ENCODE measurements at places on chromosomes 1 and 21. TPM values are rescaled to one million over a fixed set of nuclear protein-coding genes. Genes with fewer than 3 reads are reported as not detected.

DNA sequence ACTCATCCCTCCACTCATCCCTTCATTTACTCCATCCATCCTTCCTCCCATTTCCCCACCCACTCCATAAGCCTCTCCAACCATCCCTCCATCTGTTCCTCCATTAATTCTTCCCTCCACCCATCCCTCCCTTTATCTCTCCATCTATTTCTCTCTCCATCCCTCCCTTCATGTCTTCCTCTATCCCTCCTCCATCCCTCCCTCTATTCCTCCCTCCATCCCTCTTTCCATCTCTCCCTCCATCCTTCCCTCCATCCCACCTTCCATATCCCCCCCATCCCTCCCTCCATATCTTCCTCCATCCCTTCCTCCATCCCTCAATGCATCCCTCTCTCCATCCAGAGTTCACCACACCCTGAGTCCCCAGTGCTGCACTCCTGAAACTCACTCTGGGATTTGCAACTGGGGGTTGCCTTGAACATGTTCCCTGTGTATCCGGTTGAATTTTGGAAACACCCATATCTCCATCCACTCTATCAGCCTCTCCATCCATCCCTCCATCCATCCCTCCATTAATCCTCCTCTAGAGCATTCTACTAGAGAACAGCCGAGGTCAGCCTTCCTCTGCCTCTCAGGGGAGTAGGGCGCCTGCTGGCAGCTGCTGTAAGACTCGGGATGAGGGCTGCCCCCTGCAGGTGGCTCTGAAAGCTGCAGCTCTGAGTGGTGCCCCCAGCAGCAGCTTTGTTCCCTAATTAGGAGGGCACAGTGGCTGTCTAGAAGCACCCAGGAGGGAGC, 39.4 kb downstream of the ABCG1 start:
- H3K27ac ChIP-seq: peak overlapping the region; percentile 54
- no peak overlapping the region for H3K4me3 ChIP-seq
- peaks cover 69% of the 10 kb centered on the region for H3K4me1 ChIP-seq
- H3K36me3 ChIP-seq: no peaks in the 10 kb centered on the region

- H3K27ac ChIP-seq: peak overlapping the region; percentile 74
- H3K27me3 ChIP-seq: no peaks in the 10 kb centered on the region
- H3K4me3 ChIP-seq: no peak overlapping the region
- peaks cover 28% of the 10 kb centered on the region for H3K4me1 ChIP-seq
- H3K36me3 ChIP-seq: no peaks in the 10 kb centered on the region
- DNase-seq: peak; percentile 24
Observed at GRCh38 chr1:185488808-185489207, 171.8 kb upstream of the IVNS1ABP start.

Gene CCSAP
- 2.5 TPM for total RNA-seq

GRCh38 chr1:180360333-180361075, 130.4 kb downstream of the LHX4 start:
- H3K4me3 ChIP-seq: no peak overlapping the region
- no peak for DNase-seq
- peaks cover 4% of the 10 kb centered on the region for H3K4me1 ChIP-seq
- no peak overlapping the region for H3K27ac ChIP-seq

Gene CRP
- total RNA-seq: not detected

GRCh38 chr1:171792656-171793369, 11.4 kb downstream of the METTL13 start:
- no peaks in the 10 kb centered on the region for H3K27me3 ChIP-seq
- H3K27ac ChIP-seq: no peak overlapping the region
- no peak for DNase-seq
- H3K4me1 ChIP-seq: peaks cover 8% of the 10 kb centered on the region
- H3K36me3 ChIP-seq: peaks cover 100% of the 10 kb centered on the region

GRCh38 chr21:15688016-15688415, 41.8 kb upstream of the USP25 start:
- H3K27me3 ChIP-seq: no peaks in the 10 kb centered on the region
- H3K27ac ChIP-seq: no peak overlapping the region
- DNase-seq: no peak
- H3K4me3 ChIP-seq: no peak overlapping the region
- no peaks in the 10 kb centered on the region for H3K36me3 ChIP-seq
- no peaks in the 10 kb centered on the region for H3K4me1 ChIP-seq

Gene GJC2
- total RNA-seq: 1.0 TPM

DNA sequence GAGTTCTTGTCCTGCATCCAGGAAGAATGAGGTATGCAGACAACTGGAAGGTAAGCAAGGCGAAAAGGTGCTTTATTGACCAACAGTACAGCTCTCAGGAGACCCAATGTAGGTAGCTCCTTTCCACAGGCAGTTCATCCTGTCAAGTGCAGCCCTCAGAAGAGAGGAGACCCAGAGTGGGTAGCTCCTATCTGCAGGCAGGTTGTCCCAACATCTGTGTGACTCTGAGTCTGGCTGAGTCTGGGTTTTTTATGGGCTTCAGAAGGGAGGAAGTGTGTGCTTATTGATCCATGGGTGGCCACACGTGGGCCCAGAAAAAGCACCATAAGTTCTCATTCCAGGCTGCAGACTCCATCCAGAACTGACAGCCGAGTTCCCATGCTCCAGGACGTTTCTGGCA, 34.0 kb downstream of the ZNF691 start:
- DNase-seq: no peak
- peaks cover 7% of the 10 kb centered on the region for H3K27me3 ChIP-seq
- no peak overlapping the region for H3K4me3 ChIP-seq
- H3K36me3 ChIP-seq: no peaks in the 10 kb centered on the region

Gene HES2
- not detected for total RNA-seq

- DNase-seq: no peak
- no peak overlapping the region for H3K4me3 ChIP-seq
- H3K27me3 ChIP-seq: no peaks in the 10 kb centered on the region
- peaks cover 40% of the 10 kb centered on the region for H3K4me1 ChIP-seq
- peaks cover 45% of the 10 kb centered on the region for H3K36me3 ChIP-seq
- H3K27ac ChIP-seq: no peak overlapping the region
Observed at GRCh38 chr1:155326020-155326526, 5.4 kb downstream of the RUSC1 start.

GRCh38 chr1:49323925-49324540, 547.3 kb upstream of the BEND5 start:
- no peaks in the 10 kb centered on the region for H3K36me3 ChIP-seq
- no peak overlapping the region for H3K27ac ChIP-seq
- no peak overlapping the region for H3K4me3 ChIP-seq
- no peaks in the 10 kb centered on the region for H3K4me1 ChIP-seq

DNA sequence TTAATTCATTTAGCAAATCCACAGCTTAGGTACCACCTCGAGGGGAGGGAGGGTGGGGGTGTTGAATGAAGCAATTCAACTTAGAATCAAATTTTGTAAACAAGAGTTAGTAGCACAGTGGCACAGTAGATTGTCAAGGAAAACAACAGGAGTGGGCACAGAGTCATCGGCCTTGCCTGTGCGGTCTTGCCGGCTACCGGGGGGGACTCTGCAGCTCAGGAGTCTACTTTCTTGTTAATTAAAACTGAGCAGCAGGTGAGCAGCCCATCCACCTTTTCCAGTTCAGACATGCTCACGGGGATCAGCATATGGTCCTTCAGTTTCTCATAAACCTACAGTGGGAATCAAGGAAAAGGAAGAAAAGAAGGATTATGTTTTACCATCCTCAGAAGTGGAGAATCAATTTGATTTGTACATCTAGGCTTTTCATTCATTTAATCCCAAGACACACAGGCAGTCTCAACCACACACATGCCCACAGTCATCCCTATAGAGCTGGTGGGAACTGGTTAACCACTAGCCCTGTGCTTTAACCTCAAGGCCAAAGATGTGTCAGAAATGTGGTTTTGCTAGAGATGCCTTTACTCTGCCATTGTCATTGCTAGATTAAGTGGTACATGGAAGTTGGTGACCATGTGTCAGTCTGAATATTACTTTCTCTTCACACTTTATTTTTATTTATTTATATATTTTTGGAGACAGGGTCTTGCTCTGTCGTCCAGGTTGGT, 45.0 kb upstream of the BCL10 start:
- no peak overlapping the region for H3K4me3 ChIP-seq
- no peaks in the 10 kb centered on the region for H3K27me3 ChIP-seq
- peaks cover 28% of the 10 kb centered on the region for H3K4me1 ChIP-seq
- no peak for DNase-seq
- H3K36me3 ChIP-seq: no peaks in the 10 kb centered on the region

GRCh38 chr1:98066911-98067310, 146.1 kb upstream of the DPYD start:
- no peaks in the 10 kb centered on the region for H3K4me1 ChIP-seq
- H3K4me3 ChIP-seq: no peak overlapping the region

DNA sequence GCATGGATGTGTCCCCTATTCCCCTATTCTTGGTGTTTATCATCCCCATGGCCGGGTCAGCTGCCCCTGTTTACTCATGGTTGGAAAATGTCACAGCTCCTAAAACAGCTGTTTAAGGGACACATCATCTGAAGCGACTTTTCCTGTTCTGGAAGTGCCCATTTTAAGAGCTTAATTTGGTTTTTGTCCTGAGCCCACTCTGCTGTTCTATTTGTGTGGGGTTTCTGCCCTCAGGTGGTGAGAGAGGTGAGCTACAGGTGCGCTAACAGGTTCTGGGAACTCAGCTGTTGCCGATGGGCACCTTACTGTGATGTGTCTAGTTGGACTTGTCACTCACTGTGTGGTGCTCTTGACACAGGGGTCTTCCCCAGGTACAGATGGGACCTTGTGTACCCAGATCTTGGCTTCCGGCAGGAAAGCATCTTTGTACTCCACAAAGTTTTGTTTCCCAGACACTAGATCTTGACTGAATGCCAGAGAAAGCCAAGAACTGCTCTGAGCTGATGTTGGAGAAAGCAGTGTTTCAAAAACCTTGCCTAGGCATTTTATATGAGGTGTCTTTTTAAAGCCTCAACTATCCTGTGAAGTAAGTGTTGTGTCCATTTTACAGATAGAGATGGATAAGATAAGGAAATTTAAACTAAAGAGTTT, 59.0 kb upstream of the CD1D start:
- no peaks in the 10 kb centered on the region for H3K36me3 ChIP-seq
- no peak overlapping the region for H3K4me3 ChIP-seq
- peaks cover 8% of the 10 kb centered on the region for H3K4me1 ChIP-seq
- peaks cover 60% of the 10 kb centered on the region for H3K27me3 ChIP-seq
- H3K27ac ChIP-seq: no peak overlapping the region
- no peak for DNase-seq

Gene UBXN10
- total RNA-seq: 1.4 TPM

Gene GPR37L1
- total RNA-seq: 0.05 TPM

DNA sequence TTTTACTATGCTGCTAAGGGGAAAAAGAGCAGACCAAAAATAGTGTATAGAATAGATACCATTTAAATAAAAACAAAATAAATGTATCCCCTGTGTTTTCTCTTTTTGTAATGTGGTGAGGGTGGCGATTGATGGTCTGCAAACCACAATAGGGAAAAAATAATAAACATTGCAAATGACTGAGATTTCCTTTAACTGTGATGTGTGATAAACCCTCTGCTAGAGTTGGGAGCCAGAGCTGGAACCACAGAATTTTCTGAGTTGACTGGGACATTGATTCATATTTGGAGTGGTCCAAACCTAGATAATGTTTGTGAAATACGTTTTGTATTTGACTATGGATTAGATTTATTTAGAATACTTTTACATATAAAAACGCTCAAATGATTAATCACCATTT, 70.6 kb upstream of the PTGFR start:
- no peak overlapping the region for H3K4me3 ChIP-seq
- no peaks in the 10 kb centered on the region for H3K36me3 ChIP-seq
- no peak overlapping the region for H3K27ac ChIP-seq
- H3K4me1 ChIP-seq: no peaks in the 10 kb centered on the region
- no peak for DNase-seq

- H3K36me3 ChIP-seq: no peaks in the 10 kb centered on the region
- no peak overlapping the region for H3K4me3 ChIP-seq
- H3K27ac ChIP-seq: no peak overlapping the region
Observed at GRCh38 chr1:165703648-165704047, 5.3 kb upstream of the ALDH9A1 start.

- H3K36me3 ChIP-seq: no peaks in the 10 kb centered on the region
- no peaks in the 10 kb centered on the region for H3K4me1 ChIP-seq
- H3K27me3 ChIP-seq: peaks cover 76% of the 10 kb centered on the region
- DNase-seq: no peak
- no peak overlapping the region for H3K27ac ChIP-seq
Observed at GRCh38 chr1:36531833-36532232, 49.1 kb upstream of the CSF3R start.

Gene BACE2
- total RNA-seq: 16.0 TPM

GRCh38 chr1:168260393-168260792, 20.3 kb upstream of the TBX19 start:
- H3K27ac ChIP-seq: no peak overlapping the region
- H3K4me3 ChIP-seq: no peak overlapping the region
- H3K36me3 ChIP-seq: peaks cover 19% of the 10 kb centered on the region
- no peaks in the 10 kb centered on the region for H3K27me3 ChIP-seq

DNA sequence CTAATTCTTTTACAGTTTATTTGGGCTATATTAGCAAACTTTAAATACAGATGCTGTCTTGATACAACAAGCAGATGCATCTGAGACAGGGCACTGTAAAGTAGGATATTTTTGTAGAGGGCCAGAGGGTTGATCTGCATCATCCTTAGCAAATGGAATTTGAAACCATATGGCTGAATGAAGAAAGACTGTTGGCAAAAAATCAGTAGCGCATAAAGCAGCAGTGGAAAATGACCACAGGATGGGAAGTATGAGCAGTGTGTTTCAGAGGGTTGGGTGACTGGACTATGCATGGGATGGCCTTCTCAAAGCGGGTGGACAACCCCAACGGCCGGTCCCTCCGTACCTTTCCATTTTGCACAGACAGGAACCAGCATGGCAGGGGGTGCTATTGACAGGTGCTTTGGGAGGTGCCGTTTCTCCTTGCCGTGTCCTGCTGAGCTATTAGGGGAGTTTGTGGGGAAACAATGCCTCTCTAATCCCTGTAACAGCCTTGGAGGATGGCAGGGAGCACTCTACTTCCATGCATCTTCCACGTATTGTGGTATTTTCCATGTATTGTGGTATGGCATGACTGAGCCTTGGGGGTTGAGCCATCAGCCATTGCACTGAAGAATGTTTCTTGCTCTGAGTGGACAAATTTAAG, 5.9 kb downstream of the LRRC8B start:
- no peak for DNase-seq
- no peak overlapping the region for H3K27ac ChIP-seq
- no peak overlapping the region for H3K4me3 ChIP-seq
- H3K36me3 ChIP-seq: no peaks in the 10 kb centered on the region

- H3K27me3 ChIP-seq: peaks cover 52% of the 10 kb centered on the region
- no peak for DNase-seq
- no peak overlapping the region for H3K4me3 ChIP-seq
- H3K27ac ChIP-seq: no peak overlapping the region
- H3K4me1 ChIP-seq: peaks cover 6% of the 10 kb centered on the region
Observed at GRCh38 chr21:37907076-37907475, 9.2 kb downstream of the KCNJ6 start.

Data from left ventricle myocardium inferior (tissue), 1 donor.